Nucleus accumbens (tissue), 56 donors: ENCODE measurements at places on chromosomes 16 and 17.

DNA sequence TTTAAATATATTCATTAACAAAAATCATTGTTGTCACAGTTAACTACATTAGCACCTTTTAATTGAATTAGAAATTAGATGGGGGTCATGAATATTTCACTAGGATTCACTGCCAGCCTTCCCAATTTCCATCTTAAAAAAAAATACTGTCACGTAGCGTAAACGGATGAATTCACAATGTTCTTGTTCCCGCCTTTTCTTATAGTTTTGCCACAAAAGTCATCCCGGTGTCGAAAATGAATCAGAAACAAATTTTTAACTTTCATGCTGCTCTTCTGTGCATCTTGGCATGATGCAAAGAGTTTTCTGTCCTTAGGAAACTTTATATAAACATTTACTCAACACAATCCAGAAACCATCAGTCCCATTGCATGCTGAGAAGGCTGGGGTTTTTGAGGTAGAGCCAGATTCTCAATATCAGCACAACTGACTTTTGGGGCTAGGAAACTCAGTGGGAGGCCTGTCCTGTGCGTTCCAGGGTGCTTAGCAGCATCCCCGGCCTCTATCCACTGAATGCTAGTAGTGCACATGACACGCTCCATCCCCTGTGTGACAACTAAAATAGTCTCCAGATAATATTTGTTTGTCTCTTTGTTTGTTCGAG lies 252.9 kb upstream of the XYLT1 start:
- DNase-seq: no peak

DNA sequence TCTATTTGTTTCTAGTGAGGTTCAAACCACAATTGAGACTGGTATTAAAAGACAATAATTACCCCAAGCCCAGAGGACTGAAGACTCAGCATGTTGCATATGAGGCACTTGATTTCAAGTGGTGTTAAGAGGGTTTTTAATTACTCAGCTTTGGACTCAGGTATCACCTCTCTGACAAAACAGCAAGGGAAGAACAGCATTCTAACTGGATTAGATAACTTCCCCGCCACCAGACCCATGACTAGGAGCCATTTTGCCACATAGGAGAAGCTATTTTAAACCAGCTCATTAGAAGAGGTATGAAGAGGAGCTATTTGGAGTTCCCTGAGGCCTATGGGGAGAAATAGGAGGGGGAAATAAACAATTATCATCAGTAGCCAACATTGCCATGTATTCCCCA lies 226.1 kb upstream of the TOX3 start:
- DNase-seq: no peak

GRCh38 chr17:46199379-46199778 lies 6.2 kb upstream of the KANSL1 start:
- no peak for DNase-seq

DNA sequence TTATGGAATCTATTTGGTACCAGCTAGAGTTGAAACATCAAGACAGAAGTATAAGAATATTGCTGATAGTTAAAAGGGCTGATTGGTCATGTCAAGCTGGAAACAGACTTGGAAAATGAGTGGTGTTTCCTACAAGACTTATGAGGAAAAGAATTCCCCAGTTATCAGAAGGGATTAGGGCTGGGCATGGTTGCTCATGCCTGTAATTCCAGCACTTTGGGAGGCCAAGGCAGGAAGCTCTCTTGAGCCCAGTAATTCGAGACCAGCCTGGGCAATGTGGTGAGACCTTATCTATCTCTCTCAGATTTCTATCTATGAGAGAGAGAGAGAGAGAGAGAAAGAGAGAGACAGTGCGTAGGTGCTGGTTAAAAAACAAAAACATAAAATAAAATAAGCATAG lies 139.5 kb upstream of the PMFBP1 start:
- DNase-seq: no peak

- no peak for DNase-seq
These were observed 50.3 kb upstream of the B4GALNT2 start for GRCh38 chr17:49082231-49082630.

DNA sequence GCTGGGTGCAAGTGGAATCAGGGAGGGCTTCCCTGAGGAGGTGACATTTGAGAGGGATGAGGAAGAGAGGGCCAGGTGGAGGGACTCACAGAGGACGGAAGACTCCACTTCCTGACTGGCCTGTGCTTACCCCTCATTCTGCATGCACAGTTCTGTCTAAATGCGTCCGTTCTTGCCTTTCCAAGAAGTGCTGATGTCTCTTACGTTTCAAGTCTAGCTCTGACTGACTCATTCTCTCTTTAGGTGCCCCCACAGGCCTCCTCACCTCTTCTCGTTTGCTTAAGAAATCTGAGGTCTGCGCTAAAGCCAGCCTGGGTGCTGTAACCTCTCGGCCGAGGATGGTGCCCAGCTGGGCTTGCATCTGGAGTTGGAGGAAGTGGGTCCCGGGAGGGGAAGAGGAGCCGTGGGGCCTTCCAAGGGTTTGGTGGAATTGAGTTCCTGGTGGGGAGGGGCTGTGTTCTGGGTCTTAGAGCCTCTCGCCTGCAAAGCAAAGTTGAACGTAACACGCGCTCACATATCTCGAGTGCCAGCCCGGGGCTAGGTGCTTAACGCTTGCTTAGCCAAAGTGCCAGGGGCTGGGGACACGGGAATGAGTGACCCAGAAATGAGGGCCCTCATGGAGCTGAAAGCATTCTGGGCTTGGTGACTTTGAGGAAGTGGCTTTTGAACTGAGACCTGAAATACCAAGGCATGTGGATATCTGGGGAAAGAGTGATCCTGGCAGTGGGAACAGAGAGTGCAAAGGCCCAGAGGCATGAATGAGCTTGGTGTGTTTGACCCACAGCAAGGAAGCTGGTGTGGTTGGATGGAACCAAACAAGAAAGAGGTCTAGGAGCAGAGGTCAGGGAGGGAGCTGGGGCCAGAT lies 4.8 kb downstream of the IL4R start:
- no peak for DNase-seq

GRCh38 chr16:65600046-65600445 lies 478.2 kb upstream of the CDH11 start:
- no peak for DNase-seq

DNA sequence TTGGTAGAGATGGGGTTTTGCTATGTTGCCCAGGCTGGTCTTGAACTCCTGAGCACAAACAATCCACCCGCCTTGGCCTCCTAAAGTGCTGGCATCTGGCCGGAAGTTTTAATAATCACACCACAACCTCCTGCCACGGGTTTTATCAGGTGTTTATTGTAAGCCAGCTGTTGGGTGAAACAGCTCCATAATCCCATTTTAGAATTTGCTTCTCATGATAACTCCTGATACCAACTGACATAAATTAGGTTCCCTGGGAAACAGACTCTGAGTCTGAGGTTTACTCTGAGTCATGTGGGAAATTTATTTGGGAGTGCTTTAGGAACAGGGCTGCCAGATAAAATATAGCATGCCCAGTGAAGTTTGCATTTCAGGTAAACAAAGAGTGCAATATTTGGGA lies 122.6 kb upstream of the MED13 start:
- no peak for DNase-seq

DNA sequence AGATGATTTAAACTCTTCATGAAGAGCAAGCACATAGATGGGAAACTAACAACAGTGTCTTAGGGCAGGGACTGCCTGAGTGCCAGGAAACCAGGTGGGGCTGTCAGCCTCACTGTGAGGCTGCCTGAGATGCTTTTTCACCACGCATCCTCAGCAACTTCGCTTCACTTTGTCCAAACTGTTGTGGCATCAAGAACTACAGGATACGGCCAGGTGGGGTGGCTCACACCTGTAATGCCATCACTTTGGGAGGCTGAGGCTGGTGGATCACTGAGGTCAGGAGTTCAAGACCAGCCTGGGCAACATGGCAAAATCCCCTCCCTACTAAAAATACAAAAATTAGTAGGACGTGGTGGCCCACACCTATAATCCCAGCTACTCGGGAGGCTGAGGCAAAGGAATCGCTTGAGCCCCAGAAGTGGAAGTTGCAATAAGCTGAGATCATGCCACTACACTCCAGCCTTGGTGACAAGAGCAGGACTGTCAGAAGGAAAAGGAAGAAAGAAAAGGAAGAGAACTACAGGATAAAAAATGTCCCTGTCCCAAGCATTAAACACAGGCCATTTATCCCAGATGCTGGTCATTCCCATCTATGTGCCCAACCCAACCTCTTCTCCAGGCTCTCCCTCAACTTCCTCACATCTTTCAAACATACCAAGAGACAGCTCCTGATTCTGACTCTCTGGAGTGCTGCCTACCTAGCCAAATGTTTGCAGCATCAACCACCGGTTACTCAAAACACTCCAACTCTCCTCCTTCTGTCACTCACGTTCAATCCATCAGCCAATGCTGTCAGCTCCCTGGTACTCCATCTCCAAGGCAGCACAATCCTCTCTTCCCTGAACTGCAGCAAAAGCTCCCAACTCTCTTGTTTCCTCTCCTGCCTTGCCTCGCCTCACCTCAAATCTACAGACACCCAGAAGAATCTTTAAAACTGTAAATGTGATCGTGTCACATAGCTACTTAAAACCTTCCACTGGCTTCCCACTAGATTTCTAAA lies 1.6 kb downstream of the EIF4A3 start:
- DNase-seq: no peak

DNA sequence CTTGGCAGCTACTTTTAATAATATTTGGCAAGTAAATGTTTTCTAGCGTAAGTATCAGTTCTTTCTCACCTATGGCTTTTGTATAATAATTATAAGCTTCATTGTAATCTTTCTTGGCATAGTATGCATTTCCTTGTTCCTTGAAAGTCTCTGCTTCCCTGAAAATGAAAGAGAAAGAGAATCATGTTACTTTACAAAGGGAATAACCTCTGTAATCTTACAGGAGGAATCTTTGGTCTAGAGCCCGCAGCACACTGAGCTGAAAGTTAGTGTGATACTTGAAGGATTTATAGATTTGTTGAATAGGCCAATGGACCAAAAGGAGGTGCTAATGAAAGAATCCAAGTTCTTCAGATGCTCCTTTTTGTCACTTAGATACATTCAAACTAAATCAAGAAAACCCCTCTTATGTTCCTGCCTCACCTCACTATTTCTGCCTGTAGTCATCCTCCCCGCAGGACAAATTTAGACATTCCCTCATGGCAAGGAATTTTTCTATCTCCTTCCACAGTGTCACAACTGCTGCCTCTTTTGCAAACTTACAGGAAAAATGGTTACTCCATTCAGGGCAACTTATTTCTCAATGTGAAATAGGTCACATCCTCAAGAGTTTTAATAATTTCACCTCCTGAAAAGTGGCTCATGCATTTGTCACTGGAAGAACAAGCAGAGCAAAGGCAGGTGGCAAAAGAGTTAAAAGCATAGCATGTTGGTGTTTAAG lies 16.7 kb downstream of the DNAJC7 start:
- DNase-seq: no peak

DNA sequence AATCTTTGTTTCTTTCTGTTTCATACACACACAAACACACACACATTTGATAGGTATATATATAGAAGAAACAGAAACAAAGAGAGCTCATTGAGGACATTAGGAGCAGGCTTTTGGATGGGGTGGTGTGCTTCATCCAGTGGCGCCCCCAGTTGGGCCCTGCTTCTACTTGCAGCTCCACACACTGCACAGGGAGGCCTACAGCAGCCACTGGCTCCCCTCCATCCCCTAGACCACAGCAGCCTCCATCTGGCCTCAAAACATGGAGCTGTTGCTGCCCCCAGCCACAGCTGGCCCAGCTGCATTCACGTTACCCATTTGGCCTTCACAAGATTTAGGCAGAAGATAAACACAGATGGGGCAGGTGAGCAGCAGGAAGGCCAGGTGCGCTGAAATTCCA lies 33.1 kb upstream of the NF1 start:
- DNase-seq: no peak

DNA sequence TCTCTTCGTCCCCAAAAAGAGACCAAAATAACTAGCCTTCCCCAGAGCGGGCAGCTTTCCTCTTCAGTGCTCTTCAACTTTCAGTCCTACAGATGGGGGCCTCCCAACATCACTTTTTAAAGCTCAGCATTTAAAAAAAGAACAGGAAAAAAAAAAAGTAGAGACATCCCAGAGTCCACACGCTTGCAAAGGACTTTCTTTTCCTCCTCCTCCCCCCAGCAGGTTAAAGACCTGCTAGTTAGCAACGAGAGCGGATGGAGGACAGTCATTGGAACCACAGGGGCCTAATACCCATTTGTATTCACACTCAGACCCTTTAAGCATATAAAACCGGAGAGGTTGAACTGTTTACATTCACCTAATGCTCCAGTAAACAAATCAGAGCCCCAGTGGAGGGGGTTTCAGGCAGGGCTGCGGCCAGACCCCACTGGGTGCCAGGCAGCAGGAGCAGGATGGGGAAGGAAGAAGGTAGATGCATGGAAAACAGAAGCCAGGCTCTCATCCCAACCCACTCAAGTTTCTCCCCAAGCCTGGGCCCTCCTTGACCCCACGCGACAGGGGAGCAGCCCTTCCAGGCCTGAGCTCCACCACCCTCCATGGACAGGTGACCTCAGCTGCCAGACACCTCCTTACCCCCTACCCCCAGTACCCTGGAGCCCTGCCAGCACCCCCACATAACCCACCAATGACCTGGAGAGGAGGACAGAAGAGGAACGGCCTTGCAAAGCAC lies 15.2 kb downstream of the ZFHX3 start:
- no peak for DNase-seq

- DNase-seq: no peak
These were observed 14.9 kb upstream of the FASN start for GRCh38 chr17:82112914-82113311.

- DNase-seq: no peak
These were observed 791 bp upstream of the C17orf75 start for GRCh38 chr17:32342603-32343325.

- no peak for DNase-seq
These were observed 897 bp downstream of the OMG start for GRCh38 chr17:31296142-31296541.

DNA sequence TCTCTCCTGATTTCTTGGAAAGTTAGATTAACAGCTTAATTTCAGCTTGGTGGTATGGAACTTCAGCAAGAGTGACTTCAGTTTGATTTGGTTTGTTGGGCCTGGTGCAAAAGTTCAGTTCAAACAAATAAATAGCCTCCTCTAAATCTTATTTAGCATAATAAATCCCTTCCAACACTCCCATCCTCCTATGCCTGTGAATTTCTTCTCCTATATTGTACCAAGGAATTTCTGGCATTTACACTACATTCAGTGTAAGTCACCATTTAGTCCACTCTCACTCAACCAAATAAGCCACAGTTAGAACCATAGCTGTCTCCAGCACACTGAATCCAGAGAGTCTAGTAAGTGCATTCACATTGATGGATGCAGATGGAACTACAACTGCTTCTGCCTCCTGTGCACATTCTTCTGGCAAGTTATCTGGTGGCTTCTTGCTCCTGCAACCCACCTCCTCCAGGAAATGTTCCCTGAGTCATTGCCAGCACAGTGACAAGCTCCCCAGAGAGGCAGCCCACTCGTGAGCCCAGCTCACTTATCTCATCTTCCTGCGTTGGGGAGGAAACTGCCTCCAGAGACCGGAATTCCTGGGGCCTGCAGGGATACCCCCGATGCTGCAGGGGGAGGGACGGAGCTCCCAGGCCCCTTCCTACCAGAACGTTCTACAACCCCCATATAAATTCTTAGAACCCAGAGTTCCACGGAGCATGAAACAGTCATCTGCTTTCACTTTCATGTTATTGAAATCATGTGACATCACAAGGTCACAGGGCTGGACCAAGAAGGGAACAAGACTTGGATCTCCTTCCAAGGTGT lies 318.3 kb downstream of the PHKB start:
- peak; percentile 78 for DNase-seq

- no peak for DNase-seq
These were observed 47.6 kb downstream of the RPTOR start for GRCh38 chr17:80592243-80592642.
